ENCODE measurements at places on chromosomes 3 and 15.

GRCh38 chr15:39587096-39587721 is 6.3 kb downstream of the THBS1 start:
- DNase-seq = no peak

- DNase-seq = no peak
Observed at GRCh38 chr3:62405135-62405534, 31.8 kb upstream of the FEZF2 start.

GRCh38 chr15:75815811-75816719 is 27.2 kb upstream of the UBE2Q2 start:
- DNase-seq = no peak

- no peak for DNase-seq
Observed at GRCh38 chr15:95327661-95328060, 1002.8 kb upstream of the NR2F2 start.

- no peak for DNase-seq
Observed at GRCh38 chr15:52326756-52327155, 31.2 kb upstream of the MYO5C start.

- DNase-seq = no peak
Observed at GRCh38 chr3:59185591-59186369, 136.0 kb upstream of the CFAP20DC start.

DNA sequence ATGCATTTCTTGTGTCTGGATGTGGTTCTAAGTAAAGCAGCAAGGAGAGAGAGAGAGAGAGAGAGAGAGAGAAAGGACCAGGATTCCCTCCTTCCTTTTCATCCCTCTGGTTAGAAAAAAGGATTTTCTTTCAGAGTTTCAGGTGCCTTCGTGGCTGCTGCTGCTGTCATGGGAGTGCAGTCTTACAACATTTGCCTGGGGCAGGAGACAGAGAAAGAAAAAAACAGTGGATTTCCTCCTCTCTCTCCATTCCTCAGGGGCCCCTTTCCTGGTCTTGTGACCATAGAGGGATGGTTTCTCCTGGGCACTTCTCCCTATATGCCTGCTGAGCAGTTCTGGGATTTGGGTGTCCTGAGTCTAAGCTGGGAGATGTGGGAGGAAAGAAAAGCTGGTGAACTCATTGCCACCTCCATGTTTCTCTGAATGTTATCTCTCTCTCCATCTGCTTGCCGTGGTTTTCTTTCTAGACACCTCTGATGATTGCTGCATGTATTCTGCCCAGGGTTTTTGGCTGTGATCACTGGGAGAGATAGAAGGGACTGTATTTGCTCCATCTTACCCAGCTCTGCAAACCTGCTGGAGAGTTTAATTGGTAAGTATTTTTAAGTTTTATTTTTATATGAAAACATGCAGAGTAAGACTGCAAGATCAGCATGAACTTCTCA is 142.4 kb upstream of the RGMA start:
- no peak for DNase-seq

DNA sequence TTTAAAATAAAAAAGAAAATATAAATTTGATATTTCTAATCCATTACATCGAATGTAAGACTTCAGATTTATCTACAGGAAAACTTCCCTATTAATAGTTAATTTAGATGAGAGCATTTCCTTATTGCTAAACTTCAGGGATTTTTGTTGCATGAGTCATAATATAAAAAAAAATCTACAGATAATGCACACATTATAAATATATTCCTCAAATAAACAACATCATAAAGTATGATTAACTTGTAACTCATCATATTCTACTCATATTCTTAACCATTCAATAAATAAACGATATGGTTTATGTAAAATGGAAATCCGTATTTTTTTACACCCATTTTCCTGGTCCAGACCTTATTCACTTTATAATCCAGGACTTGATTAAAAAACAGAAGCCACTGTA is 477.0 kb downstream of the EPHA3 start:
- no peak for DNase-seq

- peak; percentile 57 for DNase-seq
Observed at GRCh38 chr15:77024273-77025082, 29.6 kb downstream of the PSTPIP1 start.

- no peak for DNase-seq
Observed at GRCh38 chr3:183410759-183411158, 17.7 kb downstream of the MCF2L2 start.

DNA sequence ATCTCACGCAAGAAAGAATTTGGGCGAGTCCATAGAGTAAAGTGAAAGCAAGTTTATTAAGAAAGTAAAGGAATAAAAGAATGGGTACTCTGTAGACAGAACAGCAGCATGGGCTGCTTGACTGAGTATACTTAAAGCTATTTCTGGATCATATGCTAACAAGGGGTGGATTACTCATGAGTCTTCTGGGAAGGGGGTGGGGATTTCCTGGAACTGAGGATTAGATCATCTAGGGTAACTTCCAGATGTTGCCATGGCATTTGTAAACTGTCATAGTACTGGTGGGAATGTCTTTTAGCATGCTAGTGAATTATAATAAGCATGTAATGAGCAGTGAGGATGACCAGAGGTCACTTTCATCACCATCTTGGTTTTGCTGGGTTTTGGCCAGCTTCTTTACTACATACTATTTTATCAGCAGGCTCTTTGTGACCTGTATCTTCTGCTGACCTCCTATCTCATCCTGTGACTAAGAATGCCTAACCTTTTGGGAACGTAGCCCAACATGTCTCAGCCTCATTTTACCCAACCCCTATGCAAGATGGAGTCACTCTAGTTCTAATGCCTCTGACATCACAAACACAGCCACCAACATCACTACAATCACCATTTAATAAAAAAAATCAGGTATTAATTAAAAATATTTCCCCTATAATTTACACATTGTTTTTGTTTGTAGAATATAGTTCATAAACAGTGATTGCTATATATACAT is 890.7 kb upstream of the EPHA6 start:
- peak; percentile 1 for DNase-seq

- no peak for DNase-seq
Observed at GRCh38 chr3:128273109-128273840, 120.0 kb downstream of the EEFSEC start.

- DNase-seq = no peak
Observed at GRCh38 chr3:28290863-28291300, 49.5 kb downstream of the CMC1 start.

DNA sequence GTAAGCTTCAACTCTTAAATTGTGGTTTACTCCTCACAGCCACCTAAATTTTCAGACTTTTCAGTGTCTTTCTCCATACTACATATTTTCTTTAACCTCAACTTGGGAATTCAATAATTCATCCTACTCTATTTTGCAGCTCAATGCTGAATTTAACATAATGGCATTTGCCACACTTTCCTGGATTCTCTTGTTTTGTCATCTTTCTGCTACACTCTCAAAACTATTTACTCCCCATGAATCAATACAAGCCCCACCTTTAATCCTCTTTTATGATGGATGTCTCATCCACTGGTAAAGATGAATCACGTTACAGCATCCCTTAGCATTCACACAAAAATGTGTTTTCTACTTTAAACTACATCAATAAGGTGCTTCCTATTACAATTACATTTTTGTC is 19.6 kb upstream of the CHMP2B start:
- DNase-seq = no peak

- DNase-seq = peak; percentile 71
Observed at GRCh38 chr3:149245738-149246451, 24.3 kb upstream of the CP start.

GRCh38 chr3:16813336-16813735 is 71.4 kb upstream of the PLCL2 start:
- no peak for DNase-seq

DNA sequence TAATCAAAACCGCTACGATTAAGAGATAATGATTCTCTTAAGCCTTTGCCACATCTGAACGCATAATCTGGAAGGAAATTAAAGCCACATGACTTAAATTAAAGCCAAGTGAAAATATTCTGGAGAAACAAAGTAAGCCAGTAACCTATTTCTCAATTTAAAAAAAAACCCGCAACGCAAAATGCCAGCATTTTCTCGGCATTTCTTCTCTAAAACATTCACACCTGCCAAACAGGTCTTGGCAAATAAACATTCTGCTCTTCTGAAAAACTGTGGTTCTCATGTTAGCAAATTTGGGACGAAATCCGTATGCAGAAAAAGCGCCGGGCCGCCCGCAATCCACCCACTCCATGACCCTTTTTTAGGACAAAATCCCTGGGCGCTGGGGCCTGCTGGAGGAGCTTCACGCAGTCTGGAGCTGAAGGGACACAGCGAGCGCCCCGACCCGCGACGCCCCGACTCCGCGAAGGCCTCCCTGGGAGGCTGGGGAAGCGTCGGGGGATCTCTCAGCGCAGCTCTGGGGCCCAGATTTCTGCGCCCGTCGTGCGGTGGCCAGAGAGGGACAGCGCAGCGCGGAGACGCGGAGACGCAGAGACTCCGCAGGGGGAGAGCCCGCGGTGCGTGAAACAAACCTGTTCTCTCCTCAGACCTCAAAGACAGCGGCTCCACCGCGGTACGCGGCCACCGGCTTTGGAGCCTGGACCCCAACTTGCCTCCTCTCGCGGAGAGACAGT is 471 bp downstream of the NKIRAS1 start:
- DNase-seq = peak; percentile 66

DNA sequence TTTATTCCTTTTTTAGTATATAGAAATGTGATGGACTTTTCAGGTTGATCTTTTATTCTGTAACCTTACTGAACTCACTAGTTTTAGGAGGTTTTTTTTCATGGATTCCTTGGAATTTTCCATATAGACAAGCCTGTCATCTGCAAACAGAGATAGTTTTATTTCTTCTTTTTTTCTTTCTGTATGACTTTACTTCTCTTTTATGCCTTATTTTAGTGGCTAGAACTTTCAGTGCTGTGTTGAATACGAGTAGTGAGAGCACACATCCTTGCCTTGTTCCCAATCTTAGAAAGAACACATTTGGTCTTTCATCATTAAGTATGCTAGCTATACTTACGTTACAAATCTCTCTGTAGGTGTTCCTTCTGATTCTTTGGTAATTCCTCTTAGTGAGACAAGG is 336.5 kb downstream of the PTPRG start:
- no peak for DNase-seq

DNA sequence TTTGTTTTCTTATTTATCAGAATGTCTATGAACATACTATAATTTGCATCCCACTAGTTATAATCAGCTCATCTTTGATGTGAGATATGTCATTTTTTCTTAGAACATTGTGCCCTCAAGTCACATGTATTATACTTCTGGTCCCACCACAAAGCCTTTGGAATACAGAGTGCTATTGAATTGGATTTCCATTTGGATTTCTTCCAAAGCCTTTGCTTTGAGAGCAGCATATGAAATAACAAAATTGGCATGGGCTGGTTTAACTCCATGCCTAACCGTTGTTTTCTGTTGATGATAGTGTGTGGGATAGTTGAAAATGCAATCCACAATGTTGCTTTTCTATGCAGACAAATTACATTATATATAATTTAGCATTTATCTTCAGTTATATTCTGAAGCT is 284.5 kb upstream of the PLSCR5 start:
- DNase-seq = no peak

GRCh38 chr3:162760789-162761188 is 1264.2 kb downstream of the OTOL1 start:
- DNase-seq = no peak

DNA sequence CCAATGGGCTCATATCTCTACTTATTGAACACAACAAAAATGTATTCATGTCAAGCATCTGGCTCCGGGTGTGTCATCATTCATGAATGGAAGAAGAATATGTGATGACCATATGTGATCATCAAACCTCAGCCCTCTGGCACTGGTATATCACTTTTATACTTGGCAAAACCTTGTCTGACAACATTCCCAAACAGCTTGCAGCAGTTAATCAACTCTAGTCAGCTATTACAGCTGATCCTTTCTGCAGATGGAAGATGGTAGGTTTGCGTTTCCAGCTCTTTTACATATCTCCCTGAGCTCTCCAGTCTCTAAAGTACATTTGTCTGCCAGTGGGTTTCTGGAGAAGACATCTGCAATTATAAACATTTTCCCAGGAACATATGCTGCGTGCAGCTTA is 6.6 kb downstream of the PLSCR5 start:
- DNase-seq = no peak

- no peak for DNase-seq
Observed at GRCh38 chr3:106086636-106087035, 217.8 kb upstream of the CBLB start.

DNA sequence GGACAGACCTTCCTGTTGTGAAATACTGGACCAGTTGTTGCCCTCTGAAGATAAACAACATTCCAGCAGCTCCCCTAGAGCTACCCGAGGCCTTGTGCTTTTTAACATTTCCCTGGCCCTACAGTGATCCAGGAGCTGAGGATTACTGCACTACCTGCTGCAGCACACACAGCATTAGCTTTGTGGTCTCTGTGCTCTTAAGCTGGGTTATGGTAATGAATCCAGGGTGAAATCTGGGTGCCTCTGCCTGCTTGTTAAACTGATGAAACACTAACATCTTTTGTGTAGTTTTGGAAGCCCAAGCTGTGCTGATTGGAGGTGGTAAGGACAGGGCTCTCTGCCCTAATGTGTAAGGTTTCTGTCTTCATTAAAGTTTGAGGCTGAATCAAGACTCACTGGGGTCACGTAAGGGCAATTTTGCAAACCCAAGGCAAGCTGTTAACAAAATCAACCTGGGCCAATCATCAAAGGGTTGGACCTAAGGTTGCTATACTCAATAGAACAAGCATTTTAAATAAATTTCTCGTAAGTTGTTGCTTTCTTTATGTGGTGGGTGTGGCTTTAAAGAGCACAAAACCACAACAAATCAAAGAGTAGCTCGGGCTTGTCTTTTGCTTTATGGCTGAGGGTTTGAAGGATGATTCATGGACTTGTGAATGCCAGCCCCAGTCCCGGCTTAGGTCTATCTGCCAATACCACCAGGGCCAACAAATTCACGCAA is 183.9 kb downstream of the TPRG1 start:
- no peak for DNase-seq

DNA sequence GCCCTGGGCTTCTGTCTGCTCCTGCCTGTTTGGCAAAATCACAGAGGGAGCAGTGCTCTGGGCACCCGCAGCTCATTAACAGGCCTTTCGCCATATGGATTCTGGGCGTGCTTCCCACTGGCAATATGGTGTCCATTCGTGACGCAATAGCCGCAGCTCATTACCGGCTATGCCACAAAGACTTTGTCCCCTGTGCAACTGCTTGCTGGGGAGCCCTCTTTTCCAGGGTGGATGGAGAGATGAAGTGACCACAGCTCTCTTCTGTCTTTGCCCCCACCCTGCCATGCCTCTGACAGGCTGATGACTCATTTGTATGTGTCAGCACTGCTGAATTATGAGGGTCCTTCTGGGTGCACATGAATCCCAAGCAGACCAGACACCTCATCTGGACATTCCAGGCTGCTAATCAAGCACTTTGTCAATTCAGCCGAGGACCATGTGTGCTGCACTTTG is 214.3 kb upstream of the FEZF2 start:
- no peak for DNase-seq

- no peak for DNase-seq
Observed at GRCh38 chr3:71228156-71228866, 355.2 kb downstream of the FOXP1 start.

GRCh38 chr3:13896473-13897154 is 16.7 kb upstream of the WNT7A start:
- DNase-seq = peak; percentile 60

DNA sequence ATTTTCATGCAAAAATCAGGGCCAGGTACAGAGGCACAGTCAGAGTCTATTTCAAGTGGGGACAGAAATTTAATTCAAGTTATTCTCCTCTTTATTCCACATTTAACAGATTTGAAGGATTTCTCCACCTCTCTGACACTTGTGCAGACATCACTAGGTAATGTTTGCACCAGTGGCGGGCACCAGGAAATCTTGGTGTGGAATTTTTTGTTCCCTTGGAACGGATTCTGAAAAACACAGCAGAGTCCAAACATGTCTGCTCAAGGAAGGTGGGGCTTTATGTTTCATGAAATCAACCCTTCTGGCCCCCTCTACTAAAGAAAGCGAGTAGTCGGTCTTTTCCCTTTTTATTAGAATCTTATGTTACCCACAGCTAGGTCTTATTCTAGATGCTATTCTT is 271.2 kb upstream of the MDFIC2 start:
- no peak for DNase-seq
